ENCODE measurements at places on chromosomes 16 and 17.

DNA sequence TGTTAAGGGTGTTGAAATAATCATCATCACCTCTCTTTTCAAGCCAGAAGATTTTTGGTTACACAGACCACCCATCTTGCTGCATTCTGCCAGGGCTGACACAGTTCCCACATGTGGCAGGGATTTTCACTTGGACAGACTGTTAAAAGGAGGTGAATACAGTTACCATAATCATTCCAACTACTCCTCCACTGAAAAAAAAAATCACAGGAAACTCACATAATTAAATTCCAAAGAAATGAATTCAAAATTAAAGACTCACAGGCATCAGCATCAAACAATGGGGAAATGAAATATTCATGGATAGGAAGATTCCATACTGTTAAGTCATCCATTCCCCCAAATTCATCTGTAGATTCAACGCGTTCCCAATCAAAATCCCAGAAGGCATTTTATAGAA, 209.4 kb downstream of the MRTFB start:
- no peak for DNase-seq

DNA sequence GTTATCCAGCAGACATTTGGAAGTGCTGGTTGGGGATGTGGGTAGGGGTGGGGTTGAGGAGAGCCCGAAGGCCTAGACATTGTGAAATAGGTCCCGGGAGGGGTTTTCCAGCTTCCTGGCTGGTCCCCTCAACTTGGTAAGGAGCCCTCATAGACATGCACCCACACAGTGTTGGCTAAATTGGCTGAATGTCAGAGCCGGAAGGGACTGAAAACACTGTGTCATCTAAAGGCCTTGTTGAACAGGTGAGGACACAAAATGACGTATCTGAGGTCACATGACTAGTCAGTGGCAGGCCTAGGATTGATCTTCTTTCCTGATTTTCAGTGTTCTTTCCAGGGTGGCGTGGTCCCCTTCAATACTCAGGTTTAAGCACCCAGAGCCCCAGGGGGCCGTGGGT, 27.6 kb downstream of the ITGB3 start:
- no peak for DNase-seq

GRCh38 chr17:31802502-31802901, 56.5 kb downstream of the COPRS start:
- no peak for DNase-seq

GRCh38 chr16:17451843-17452242, 18.9 kb downstream of the XYLT1 start:
- peak; percentile 30 for DNase-seq

DNA sequence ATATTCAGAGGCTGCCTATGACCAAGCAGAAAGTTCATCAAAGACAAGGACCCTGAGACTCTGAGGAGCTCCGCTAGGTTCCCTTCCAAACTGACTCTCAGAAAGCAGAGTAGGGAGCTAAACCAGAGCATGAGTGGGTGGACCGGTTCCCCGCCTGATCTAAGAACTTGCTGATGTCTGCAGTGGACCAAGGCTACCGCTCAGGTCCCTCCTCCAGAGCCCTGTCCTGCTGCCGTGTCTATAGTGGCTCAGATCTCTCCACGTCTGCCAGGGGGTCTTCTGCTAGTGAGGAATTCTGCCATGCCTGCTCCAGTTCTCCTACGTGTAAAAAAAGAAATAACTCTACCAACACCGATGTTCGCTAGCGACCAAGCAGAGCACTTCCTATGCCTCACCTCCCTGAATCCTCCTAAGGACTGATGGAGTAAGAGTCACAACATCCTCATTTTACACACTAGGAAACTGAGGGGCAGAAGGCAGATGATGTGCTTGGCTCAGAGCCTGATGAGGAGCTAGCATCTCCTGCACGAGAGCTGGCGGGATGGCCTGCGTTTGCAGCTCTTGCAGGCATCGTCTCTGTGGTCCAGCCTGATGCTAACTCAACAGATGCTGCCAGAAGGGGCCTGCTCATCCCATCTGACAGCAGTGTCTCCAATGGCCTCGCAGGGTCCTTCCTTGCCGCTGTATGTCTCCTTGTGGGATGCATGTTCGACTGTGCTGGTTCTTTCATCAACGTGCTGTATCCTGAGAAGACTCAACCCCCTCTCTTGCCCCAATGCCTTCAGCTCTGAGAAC, 265.5 kb downstream of the C16orf95 start:
- no peak for DNase-seq

DNA sequence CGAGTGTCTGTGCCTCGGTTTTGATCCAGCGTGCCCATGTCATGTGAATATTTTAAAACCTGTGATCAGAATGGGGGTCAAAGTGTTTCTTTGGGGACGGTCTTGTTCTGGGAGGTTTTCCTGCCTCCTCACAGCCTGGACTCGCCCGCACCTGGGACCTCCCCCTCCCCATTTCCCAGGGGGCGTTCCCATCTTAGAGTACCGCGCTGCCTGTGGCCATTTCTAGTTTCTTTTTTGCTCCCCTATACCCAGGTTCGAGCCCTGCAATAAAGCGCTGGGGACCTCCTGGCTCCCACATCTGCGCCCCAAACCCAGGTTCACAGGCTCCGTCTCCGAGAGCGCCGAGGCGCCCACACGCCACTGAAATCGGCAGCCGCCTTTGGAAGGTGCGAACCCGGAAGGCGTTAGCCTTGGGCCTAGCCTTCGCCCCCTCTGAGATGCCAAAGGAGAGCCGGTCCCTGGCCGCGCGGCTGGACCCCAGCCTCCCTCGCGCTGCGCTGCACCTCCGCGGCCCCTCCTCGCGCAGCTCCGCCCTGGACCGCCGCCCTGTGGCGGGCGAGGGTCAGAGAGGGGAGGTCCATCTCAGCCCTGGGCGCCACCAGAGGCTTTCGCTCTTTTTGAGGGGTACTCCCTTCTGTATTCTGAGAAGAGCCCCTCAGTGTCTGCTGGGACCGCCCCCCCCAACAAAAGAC, 1.7 kb downstream of the KCNJ12 start:
- DNase-seq: no peak

DNA sequence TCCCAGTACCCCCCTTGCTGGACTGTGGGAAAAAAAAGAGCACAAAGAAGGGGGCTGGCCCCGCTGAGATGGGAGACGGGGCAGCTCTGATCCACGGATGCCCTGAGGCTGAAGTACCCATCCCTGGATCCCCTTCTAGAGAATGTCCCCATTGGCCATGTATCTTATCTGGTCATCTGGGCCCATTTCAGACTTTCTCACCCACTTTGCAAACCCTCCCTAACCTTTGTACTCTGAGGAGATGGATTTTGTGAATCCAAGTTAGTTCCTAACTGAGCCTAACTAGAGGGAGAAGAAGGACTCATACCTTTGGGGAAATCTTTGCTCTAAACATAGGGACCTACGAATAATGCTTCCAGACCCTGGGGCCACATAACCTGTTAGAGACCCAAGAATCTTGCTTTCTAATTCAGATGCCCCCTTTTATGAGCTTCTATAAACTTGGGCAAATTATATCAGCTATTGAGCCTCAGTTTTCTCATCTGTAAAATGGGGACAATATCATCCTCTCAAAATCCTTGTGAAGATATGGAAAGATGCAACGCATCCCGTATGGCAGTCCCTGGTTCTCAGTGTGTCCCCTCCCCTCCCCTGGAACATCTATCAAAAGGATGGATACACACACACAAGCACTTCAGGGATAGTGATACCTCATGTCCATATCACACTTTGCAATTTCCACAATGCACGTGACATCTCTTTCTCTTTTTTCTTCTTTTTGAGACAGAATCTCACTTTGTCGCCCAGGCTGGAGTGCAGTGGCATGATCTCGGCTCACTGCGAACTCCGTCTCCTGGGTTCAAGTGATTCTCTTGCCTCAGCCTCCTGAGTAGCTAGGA, 16.8 kb upstream of the FZD2 start:
- DNase-seq: no peak

All from CD4-positive, alpha-beta T cell treated with Interleukin-1 beta for 1 hour (primary cell).